ENCODE measurements at places on chromosomes 2 and 18.

- no peak for DNase-seq
Measured at GRCh38 chr2:55314985-55315384, 46.0 kb upstream of the MTIF2 start.

DNA sequence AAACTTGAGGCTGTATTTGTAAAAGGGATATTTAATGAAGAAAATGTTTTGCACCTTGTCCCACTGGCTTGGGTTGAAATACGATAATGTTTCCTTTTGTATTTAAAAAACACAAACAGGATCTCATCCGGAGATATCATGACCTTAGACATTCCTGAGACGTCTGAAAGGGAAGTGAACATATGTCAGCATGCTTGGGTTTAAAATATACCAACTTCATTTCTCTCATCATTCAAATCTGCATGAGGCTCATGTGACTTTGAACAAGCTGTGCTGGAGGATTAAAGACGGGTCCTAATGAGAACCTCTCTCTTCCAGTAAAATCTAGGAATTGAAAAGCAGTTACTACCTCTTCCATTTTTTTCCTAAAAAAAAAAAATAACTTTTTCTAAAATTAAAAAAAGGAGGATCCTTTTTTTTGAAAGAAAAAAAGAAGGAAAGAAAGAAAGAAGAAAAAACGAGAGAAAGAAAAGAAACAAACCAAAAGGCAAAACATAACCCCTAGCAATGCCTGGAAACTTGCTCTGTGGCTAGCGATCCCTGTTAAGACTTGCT is 106.8 kb upstream of the ZFP36L2 start:
- no peak for DNase-seq

DNA sequence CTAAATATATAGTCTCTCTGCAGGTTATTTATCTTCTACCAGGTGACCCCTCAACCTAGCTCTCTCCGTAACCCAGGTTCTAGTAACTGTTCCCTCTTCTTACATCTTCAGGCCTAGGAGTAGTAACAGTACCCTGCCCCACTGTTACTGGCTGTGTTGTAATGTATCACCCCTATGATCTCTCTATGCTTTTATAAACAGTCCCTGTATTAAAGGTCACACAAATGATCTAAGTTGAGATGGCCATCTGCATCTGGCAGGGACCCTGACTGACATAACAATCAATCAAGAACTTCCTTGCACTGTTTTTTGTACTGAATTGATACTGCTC is 219.7 kb upstream of the STK17B start:
- DNase-seq = no peak

DNA sequence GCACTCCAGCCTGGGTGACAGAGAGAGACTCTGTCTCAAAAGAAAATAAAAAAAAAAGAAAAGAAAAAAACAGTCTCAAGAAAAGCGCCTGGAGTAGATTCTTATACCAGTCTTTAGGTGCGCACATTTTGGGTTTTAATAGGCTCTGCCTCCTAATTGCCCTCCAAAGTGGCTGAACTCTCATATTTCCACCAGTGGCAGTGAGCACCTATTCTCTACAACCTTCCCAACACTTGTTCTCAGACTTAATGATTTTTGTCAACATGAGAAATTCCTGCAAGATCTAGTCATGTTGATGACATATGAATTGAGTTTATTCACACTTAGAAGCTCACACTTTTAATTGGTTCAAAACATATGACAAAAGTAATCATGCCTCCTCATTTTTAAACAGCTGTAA is 39.0 kb downstream of the PLB1 start:
- no peak for DNase-seq

GRCh38 chr2:98936353-98937351 is 627 bp upstream of the CRACDL start:
- no peak for DNase-seq

All from CD4-positive, alpha-beta T cell treated with Interleukin-4 for 4 hours (primary cell).